ENCODE measurements at places on chromosomes 16 and 17.

- no peak for DNase-seq
These were observed 19.8 kb downstream of the MNT start for GRCh38 chr17:2380950-2381649.

DNA sequence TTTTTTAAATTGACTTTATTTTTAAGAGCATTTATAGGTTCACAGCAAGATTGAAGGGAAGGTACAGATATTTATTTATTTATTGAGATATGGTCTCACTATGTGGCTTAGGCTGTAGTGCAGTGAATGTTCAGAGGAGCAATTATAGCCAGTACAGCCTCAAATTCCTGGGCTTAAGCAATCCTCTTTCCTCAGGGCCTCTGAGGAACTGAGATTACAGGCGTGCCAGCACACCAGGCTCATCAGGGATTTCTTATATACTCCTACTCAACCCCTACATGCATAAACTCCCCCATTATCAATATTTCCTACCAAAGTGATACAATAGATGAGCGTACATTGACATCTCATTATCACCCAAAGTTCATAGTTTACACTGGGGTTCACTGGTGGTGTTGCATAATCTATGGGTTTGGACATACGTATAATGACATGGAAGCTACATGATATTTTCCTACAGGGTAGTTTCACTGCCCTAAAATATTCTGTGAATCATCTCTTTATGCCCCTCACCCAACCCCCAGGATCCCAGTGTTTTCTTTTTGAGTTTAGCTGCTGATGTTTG is 33.5 kb downstream of the HS3ST3B1 start:
- DNase-seq: no peak

- DNase-seq: no peak
These were observed 104.3 kb upstream of the PSMD7 start for GRCh38 chr16:74192281-74192797.

DNA sequence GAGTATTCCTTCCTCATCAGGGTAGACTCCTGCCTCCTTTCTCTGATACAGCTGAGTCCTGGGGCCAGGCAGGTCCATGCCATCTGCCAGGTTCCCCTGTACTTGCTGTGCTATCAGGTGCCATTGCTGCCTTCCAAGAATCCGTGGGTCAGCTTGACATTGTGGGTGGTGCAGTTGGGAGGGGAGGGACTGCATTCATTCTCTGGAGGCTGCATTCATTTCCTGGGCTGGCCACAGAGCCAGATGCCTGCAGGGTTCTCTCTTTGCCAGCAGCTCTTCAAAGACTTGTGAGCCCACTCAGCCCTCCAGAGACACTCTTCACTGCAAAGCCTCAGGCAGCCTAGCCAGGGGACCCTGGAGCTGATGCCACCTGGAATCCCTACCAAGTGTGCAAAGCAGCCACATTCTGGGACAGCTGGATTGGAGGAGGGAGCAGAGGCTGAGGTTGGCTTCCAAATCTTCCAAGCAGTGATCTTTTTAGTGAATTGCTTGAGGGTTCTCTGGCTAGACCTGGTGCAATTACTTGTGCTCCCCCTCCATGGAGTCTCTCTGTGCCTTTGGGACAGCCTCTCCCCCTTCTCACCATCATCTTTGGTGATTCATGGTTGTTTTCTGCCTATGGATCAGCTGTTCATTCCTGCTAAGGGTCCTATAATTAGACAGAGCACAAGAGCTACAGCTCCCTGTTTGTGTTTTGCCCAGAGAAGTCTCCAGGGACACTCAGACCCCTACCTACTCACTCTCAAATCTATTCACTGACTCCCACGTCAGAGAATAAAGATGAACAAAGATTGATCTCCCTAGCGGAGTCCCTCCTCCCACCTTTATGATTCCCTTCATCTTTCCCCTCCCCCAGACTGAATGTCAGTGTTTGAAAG is 20.9 kb downstream of the ANKFN1 start:
- no peak for DNase-seq

DNA sequence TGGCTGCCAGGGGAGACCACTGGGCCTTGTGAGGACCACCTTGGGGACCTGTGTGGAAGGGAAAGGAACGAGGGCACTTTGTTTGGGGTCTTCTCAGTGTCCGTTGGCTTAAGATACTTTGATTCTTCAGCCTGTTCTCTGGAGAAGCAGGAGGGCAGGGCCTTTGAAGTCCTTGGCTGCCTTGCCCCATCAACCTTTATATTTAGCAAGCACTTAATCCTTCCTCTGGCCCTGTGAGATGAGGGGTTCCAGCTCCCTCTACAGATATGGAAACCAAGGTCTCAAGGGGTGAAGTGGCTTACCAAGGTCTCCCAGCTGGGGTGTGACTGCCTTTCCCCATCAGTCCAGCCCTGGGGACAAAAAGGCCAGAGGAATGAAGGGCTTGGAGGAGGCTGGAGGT is 28.5 kb downstream of the TTYH2 start:
- no peak for DNase-seq

- DNase-seq: no peak
These were observed 15.4 kb downstream of the KIFC3 start for GRCh38 chr16:57786632-57787518.

GRCh38 chr16:78504401-78504851 is 405.0 kb downstream of the WWOX start:
- DNase-seq: no peak

DNA sequence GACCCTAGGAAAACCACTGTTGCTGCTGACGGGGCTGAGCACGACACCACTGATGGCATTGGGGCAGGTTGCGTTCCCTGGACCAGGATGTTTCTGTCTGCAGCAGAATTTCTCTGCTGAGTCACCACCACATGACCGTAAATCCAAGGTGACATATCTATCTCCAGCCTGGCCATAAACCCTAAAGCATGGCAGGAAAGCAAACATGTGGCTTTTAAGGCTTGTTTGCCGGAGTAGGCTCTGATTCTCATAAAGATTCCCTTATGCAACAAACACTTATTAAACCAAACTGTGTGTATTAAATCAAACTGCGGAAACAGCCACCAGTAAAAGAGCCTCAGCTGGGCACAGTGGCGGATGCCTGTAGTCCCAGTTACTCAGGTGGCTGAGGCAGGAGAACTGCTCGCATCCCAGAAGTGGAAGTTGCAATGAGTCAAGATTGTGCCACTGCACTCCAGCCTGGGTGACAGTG is 17.3 kb downstream of the MPHOSPH6 start:
- no peak for DNase-seq

DNA sequence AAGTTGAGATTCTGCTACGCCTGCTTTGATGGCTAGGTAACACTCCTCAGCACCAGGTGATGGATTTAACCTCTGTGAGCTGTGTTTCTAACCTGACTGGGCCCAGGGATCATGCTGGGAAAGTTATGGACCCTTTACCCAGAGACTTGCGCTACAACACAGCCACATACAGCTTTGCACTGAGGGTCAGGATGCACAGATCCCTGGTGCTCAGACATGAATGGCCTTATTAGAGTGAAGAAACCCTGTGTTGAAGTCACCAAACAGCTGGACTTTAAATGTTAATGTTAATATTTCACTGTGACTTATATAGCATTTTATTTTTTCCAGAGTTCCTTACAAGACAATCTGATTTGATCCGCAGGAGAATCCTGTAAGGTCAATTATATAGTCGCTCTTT is 114.3 kb downstream of the MSI2 start:
- DNase-seq: no peak

Measured in activated T-cell treated with anti-CD3 and anti-CD28 coated beads for 4 hours (primary cell).